ENCODE measurements at places on chromosomes 16 and 17.

DNA sequence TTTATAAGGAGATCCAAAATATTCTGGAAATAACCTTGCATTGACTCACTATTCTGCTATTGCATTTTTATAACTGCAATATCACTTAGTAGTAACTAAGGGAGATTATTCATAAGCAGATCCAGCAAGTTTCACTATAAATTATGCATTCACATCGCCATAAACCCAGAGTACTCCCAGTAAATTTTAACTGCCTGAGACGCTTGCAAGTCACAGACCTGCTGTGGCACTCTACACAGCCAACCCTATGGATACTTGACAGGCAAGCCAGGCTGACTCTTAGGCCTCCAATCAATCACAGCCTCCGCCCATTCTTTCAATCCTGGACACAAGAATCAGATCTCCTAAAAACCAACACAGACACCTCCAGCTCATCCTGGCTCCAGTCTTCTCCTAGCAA, 28.2 kb downstream of the USP31 start:
- no peak for DNase-seq

GRCh38 chr16:2005646-2006045, 4.0 kb downstream of the ZNF598 start:
- no peak for DNase-seq

GRCh38 chr17:65181237-65182061, 44.3 kb downstream of the RGS9 start:
- no peak for DNase-seq

DNA sequence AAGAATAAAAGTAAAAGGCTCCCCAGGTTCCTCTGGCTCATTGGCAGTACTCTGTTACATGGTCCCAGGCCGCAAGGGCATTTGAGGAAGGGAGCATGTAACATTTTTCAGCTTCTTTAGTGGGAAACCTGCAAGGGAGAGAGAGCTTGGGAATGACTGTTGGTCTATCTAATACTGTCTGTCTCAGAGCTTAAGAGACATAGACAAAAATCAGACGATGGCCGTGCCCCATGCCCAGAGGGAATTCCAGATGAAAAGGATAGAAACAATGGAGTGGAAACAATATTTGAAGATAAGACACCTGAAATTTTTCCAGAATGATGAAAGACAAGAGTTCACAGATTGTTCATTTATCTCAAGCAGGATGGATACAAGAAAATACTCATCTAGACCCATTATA, 48.1 kb upstream of the ADORA2B start:
- DNase-seq = no peak

DNA sequence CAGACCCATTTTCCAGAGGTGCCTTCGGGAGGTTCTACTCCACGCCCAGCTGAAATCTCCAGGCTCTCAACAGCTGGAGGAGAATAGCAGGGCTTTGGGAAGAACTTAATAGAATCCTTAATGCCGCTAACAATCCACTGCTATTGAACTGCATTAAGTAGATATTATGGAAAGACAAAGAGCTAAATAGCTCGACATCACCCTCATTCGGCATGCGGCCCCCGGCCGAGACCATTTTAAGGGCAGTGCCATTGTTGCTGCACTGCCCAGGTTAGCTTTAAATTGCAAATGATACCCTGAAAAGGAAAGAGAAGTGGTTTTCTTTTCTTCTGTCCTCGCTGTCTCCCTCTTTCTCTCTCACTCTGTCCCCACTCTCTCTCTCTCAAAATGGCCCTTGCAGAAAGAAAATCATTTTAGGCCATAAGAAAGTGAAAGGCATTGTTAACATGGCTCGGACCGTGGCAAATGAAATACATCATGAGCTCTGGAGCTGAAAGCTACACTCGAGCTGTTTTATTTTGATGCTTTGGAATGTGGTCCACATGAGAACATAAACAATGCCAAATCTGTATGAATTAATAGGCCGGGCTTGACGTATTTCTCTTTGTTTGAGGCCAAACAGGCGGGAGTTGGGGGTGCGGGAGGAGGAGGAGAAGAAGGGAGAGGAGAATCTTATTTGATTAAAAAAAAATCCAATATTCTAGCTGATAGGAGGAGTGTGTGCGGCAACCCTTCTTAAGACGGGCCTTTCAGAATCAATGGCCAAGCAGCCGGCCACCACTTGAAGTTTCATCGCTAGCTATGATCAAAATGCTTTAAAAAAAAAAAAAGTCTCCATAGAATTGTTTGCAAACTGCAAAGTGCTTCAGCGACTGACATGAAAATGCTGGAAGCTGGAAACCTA, 298.8 kb upstream of the IRX3 start:
- DNase-seq = no peak

DNA sequence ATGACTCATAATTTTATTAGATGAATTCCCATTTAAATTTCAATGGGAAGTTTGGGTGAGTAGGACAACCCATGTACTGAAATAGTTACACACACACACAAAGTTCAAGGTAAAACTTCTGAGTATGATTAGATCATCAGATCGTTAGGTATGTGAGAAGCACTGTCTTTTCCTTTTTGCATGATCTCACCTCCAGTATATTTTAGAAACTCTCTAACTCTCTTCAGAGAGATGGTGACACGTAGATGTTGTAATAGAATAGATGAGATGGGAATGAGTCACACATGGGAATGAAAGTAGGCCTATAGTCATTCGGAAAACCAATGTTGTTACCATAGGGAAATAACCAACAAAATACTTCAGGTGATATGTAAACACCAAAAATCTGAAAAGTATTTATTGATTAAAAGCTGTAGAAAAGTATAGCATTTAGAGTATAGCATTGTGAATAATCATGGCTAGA, 22.2 kb downstream of the KRT23 start:
- no peak for DNase-seq

- no peak for DNase-seq
Measured at GRCh38 chr17:80011989-80012555, 23.6 kb downstream of the TBC1D16 start.

DNA sequence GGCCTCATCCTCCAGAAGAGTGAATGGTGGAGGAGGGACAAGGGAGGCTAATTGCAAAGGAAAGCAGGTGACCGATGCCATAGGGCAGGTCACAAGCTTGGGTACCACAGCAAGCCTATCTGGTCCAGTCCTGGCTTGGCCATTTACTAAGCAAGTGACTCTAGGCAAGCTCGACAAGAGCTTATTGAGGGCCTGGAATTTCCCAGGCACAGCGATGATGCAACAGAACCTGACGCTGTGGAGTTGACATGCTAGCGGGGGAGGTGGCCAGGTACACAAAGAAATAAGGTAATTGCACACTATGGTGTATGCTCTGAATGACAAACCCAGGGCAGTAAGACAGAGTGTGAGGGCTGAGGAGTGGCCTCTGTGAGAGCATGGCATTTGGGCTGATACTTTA, 98.5 kb downstream of the PGS1 start:
- DNase-seq = no peak

GRCh38 chr16:83933885-83934683, 19.0 kb upstream of the OSGIN1 start:
- DNase-seq = no peak

Data from tibial artery (tissue), 4 donors.